Mesendoderm (in vitro differentiated cells): ENCODE measurements at places on chromosomes 4 and X.
A peak's percentile ranks its signal among the peaks of the same experiment; 100 is the strongest.

DNA sequence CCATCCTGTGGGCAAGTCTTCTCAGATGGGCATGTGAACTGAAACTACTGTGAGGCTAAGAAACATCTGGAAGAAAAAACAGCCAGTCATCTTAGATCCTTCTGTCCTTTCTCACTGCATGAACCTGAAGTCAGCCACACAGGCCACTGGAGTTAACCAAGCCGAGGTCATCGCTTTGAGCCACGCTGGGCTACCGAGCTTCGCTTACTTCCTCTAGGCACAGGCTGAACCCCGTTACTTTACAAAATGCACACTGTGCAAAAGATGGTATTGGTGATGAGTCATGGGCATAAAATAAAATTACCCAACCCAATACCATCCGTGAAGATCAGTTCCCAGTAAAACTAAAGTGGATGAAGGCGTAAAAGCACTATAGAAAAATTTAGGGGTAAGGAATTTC lies 86.2 kb downstream of the MTMR1 start:
- no peaks in the 10 kb centered on the region for H3K4me1 ChIP-seq
- no peaks in the 10 kb centered on the region for H3K36me3 ChIP-seq
- H3K27ac ChIP-seq: no peak overlapping the region
- DNase-seq: no peak

- no peak overlapping the region for H3K27ac ChIP-seq
- no peaks in the 10 kb centered on the region for H3K27me3 ChIP-seq
- no peak overlapping the region for H3K4me3 ChIP-seq
- DNase-seq: peak; percentile 84
These were observed 24.1 kb downstream of the CCDC149 start for GRCh38 chr4:24888475-24889344.

GRCh38 chr4:7549866-7550265 lies 115.1 kb upstream of the PSAPL1 start:
- DNase-seq: no peak
- no peak overlapping the region for H3K27ac ChIP-seq
- H3K4me3 ChIP-seq: no peak overlapping the region
- no peaks in the 10 kb centered on the region for H3K4me1 ChIP-seq
- H3K36me3 ChIP-seq: no peaks in the 10 kb centered on the region

- no peak overlapping the region for H3K4me3 ChIP-seq
- H3K27ac ChIP-seq: no peak overlapping the region
- H3K36me3 ChIP-seq: no peaks in the 10 kb centered on the region
- no peaks in the 10 kb centered on the region for H3K4me1 ChIP-seq
- no peaks in the 10 kb centered on the region for H3K27me3 ChIP-seq
These were observed 191.5 kb downstream of the EDA start for GRCh38 chrX:69807400-69807799.

DNA sequence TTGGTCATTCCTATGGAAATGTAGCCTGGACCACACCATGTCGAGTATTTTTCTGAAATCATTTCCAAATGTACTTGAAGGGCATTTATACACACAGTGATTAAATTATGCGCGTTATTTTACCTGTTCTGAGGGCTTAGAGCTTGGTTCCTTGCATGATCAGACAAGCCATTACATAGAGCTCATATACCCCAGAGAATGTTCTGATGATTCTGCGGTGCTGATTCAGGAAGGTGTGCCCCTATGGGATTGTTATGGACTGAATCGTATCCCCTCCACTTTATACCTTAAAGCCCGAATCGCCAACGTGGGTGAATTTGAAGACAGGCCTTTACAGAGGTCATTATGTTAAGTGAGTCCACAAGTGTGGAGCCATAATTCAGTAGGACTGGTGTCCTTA lies 848.9 kb downstream of the TRIML1 start:
- no peaks in the 10 kb centered on the region for H3K27me3 ChIP-seq
- DNase-seq: no peak
- H3K4me3 ChIP-seq: no peak overlapping the region
- H3K36me3 ChIP-seq: no peaks in the 10 kb centered on the region
- no peak overlapping the region for H3K27ac ChIP-seq

GRCh38 chr4:97645071-97645821 lies 498.0 kb downstream of the STPG2 start:
- no peaks in the 10 kb centered on the region for H3K36me3 ChIP-seq
- H3K27me3 ChIP-seq: no peaks in the 10 kb centered on the region
- H3K4me1 ChIP-seq: no peaks in the 10 kb centered on the region
- no peak overlapping the region for H3K27ac ChIP-seq

DNA sequence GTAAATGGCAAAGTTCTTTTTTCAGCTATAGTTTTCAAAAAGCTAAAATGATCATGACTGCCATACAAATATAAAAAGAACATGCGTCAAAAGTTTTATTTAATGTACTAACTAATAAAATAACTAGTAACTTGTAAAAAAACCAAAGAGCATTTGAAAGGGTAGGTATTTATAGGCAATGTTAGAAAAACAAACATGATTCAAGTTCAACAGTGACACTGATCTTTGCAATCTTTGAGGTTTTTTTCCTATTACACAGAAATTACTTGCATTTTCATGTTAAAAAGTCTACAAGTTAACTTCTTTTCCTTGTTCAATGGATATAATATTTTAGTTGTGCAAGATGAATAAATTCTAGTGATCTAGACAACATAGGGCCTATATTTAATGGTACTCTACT lies 72.3 kb upstream of the GRID2 start:
- no peak overlapping the region for H3K27ac ChIP-seq
- DNase-seq: no peak
- H3K27me3 ChIP-seq: no peaks in the 10 kb centered on the region
- H3K4me3 ChIP-seq: no peak overlapping the region
